HFF-Myc (cell line): ENCODE measurements at places on chromosomes 3 and 15.

DNA sequence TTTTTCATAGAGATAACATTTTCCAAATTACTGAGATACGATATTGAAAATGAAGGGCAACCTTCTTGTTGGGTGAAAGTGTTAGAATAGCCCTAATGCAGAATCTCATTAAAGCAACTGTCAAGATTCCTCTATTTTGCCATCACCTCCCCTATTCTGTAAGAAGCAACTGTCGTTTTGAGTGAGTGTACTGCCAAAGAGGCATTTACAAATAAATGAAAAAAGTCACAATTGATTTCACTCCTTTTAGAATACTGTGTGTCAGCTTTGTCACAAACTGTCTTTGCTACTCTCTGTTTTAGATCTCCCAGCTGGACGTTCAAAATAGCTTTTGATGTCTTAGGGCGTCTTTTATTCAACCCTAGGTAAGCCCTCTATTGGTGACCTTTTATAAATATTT is 322.8 kb upstream of the NAALADL2 start:
- DNase-seq = no peak

DNA sequence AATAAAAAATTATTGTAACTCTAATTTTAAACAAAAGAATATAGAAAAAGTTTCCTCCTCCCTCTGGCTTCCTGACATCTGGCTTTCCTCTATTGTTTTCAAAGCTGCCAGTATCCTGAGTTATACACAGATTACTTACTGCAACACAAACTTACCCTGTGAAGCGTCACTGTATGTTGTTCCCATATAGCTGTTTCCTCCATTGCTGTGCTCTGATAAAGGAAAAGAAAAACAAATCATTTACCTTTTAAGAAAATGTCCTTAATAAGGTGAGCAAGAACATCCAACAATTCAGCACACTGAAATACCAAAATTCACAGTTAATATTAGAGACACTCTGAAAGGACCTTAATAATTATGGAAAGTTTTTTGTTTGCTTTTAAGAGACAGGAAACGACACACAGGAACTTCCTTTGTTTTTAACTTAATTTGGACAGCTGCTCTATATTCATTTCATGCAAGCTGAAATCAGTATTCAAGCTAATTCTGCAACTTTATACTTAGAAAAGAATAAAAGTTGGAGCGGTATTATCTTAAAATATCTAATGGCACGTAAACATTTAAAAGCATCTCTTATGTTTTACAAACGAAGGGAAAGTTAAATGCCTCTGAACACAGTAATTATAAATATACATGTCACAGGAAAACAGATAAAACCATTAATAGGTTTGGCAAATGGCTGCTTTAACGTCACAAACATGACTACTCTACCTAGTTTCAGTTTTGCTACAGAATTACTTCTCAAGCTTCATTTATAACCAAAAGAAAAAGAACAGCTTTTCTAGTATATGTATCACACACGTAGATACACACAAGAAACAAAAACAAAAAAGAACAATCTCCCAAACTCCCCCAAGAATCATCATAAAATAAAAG is 21.5 kb downstream of the TJP1 start:
- DNase-seq = no peak

GRCh38 chr3:117524890-117525289 is 815.3 kb downstream of the TUSC7 start:
- no peak for DNase-seq

GRCh38 chr15:29864501-29864900 is 42.2 kb upstream of the TJP1 start:
- no peak for DNase-seq

DNA sequence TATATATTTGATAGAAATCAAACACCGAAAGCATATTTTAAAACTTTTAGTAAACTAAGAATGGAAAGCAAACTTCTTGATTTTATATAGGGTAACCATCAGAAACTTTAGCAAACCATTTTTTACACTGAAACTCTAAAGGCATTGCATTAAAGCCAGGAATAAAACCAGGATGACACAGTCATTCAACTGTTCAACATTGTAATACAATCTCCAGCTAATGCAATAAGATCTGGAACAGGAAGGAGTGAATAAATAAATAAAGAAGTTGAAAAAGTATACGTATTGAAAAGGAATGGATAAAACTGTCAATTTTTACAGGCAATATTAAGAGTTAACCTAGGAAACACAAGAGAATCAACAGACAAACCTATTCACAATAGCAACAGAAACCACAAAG is 181.9 kb upstream of the TTC14 start:
- DNase-seq = no peak

DNA sequence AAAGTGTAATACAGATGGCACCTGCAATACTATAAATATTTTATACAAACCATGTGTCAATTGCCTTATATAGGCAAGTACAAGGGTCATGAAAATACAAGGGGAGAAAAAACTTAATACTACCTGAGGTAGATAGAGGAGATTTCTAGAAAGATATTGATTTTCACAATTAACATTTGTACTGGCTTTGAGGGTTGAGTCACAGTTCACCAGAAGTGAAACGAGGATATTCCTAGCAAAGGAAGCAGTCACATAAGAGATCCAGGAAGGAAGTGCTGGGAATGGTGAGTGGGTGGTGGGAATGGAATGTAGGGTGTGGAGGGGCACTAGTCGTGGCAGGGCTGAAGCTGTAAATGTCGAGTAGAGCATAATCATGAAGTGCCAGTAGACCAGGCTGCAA is 108.7 kb downstream of the P2RY1 start:
- DNase-seq = no peak

- no peak for DNase-seq
These were observed 134.0 kb downstream of the LPP start for GRCh38 chr3:188287762-188288505.

DNA sequence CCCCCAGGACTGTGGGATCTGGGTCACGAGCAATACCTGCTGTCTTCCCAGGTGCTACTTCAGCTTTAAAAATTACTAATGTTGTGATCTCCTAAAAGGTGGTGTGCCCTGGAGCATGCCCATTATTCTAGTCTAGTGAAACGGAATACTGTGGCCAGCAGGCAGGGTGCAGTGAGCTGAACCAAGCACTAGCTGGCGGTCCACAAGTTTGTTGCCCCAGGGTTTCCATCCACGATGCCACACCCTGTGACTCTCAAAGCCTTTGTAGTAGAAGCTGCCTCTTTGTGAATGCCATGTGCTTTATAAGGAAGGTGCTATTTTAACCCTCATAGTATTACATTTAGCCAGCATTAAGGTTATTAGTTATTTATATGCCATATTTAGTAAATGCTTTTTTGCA is 49.1 kb downstream of the PXYLP1 start:
- DNase-seq = no peak

- DNase-seq = no peak
These were observed 573.8 kb upstream of the NAALADL2 start for GRCh38 chr3:174285242-174285864.

DNA sequence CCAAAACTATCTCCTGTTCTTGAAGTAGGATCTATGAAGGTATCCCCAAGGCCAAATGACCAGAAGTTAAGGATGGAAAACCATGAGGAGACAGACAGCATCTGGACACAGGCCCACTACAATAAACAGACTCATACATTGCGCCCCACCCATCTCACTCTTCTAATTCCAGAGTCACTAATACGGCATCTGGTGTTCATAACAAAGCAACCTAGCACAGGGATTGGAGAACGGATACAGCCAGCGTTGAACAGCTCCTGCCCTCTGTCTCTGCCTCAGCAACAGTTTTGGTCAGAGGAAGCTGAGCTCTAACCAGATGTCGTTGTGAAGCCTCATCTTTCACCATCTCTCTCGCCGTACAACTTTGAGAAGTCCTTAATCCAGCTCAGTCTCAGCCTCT is 44.5 kb upstream of the CCDC80 start:
- DNase-seq = peak; percentile 98
